ENCODE measurements at places on chromosomes 7 and 10.

DNA sequence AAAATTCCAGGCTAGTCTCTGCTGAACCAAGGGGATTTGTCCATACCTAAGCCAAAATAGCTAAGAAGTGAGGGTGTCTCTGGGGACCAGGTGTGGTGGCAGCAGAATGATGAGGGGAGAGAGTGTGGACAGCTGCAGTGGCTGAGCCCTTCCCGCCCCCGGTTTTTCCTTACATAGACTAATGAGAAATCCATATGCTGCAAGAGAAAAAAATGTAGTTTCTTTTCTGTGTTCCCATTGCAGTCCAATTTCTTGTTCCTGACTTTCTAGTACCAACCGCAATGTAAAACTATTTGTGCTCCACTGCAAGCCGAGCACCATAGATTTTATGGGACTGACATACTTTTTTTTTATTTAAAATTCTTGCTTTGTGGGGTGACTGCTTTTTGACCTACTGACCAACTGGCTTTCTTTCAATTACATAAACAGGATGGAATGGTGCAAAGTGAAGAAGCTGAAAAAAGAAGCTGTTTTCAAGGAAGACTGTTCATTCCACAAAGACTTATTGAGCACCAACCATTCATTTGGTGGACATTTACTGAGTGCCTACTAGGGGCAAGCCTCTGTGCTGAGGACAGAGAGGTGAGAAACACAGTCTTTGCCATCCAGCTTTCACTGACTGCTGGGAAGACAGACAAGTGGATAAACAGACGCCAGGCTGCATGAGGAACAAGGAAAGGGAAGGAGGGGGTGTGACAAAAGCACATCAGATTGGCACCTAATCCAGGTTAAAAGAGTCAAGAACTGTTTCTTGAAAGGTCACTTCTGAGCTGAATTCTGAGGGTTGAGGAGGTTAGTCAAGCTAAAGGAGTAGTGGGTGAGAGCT, 9.8 kb downstream of the CEP41 start:
- peak; percentile 87 for DNase-seq

DNA sequence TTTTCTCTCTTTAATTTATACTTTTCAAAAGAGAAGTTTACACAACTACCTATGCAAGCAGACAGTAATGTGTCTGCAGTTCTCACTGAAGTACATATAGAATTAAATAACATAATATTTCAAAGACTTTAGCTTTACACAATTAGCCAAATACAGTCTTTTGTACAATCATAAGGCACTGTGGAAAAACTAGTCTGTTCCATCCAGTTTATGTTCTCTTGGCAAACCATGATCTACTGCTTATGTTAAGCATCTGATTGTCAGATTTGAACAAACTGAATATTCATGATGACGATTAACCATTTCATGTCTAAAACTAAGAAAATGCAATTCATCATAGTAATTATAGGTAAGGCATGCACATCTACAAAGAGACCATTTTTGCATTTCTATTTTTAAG, 842 bp downstream of the SEMA3A start:
- no peak for DNase-seq

- DNase-seq = no peak
Observed at GRCh38 chr10:113995201-113995600, 48.5 kb upstream of the ADRB1 start.

GRCh38 chr10:4138146-4138721, 353.2 kb upstream of the KLF6 start:
- DNase-seq = no peak

- DNase-seq = no peak
Observed at GRCh38 chr10:52229291-52229931, 84.7 kb upstream of the DKK1 start.

DNA sequence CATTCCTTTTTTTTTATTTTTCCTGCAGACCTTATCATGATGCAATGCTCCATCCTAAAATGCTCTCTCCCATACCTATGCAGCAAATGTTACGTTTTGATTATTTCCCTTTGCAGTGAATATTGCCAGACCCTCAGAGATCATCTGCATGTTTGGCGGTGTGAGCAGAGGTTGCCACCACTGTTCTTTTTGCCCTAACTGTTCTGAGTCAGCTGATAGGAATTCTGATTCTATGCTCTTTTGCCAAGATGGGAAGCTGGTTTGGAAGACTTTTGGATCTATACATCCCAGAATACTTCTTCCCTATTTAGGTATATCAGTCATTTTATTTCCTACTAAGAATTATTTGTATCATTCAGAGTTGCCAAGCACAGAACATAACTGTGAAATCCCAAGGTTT, 130.5 kb downstream of the KLF6 start:
- no peak for DNase-seq

DNA sequence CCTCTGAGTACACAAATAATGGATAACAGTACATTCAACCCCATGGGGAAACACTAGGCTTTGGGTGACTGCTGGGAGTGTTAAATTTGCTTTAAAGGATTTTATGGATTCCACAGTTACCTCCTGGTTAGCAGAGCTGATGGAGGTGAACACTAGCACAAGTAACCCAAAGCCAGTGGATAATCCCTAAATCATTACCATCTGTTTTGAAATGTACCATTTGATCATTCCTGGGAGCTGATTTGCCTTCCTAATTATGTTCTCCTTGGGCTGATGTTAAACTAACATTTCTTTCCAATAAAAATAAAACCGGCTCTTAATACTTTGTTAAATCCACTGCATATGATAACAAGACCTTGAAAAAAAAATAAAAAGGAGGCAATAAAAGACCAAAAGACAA, 493.9 kb downstream of the PLXNA4 start:
- DNase-seq = peak; percentile 52

GRCh38 chr10:21721000-21721665, 187.1 kb downstream of the MLLT10 start:
- DNase-seq = no peak

DNA sequence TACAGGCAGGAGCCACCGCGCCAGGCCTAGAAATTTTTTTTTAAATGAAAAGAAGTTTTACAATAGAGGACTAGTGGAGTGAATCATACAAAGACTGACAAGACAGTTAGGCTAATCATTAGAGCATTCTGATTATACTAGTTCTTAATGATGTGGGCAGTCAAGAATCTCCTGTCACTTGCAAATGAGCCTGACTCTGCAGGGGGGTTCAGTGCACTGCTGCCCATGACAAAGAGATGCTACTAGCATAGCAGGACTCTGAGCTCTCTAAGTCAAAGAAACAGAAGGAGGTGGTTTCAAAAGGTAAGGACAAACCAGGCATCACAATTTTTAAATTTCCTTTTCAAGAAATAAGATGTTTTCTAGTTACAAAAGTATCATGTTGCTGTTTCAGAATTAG, 59.0 kb downstream of the CCDC6 start:
- DNase-seq = no peak

GRCh38 chr10:74432841-74433594, 282.0 kb downstream of the ADK start:
- DNase-seq = no peak

- no peak for DNase-seq
Observed at GRCh38 chr7:120876922-120877321, 19.0 kb upstream of the TSPAN12 start.

GRCh38 chr7:40455485-40455884, 320.7 kb downstream of the SUGCT start:
- DNase-seq = no peak

DNA sequence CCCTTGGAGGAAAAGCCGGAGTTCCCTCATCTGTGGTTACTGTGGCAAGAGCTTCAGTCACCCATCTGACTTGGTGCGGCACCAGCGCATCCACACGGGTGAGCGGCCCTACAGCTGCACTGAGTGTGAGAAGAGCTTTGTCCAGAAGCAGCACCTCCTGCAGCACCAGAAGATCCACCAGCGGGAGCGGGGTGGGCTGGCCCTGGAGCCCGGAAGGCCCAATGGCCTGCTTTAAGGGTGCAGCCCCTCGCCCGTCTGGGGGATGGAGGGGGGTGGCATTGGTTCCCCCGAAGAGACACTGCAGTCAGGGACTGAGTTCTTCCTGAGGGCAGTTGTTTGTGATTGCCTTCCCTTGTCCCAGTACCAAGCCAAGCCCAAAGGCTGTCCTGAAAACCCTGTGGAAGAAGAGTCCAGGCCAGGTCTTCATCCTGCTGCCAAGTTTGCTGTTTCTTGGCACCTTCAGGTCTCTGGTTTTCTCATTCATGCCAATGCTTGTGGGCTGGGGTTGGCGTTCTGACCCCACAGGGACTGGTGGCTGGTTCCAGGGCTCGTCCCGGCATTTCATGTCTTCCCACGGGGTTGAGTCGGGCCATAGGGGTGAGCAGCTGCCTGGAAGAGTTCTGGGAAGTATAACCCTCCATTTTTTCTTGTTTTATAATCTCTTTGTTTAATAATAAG, 7.7 kb upstream of the ZNF783 start:
- no peak for DNase-seq

DNA sequence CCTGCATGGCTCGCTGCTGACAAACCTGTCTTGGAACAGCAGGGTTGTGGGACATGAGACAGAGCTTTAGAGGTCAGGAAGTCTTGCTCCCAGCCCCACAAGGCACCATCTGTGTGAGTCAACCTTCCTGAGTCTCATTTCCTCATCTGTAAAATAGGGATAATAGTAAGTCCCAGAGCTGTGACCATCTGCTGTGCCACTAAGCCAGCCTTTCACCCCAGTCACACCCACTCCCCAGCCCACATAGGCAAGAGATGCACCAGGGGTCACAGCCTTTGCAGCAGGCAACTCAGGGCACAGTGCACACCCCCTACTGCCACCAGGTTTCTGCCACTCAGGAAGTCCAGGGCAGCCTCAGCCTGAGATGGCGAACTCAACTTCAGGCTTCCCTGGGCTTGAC, 29.4 kb upstream of the CDH23 start:
- DNase-seq = no peak

GRCh38 chr10:103479135-103479534, at the start of gene CALHM3:
Gene CALHM3, minus strand, starts transcription at chr10:103479240. Its CDS starts 208 bp downstream, at chr10:103479032.
- DNase-seq = no peak

DNA sequence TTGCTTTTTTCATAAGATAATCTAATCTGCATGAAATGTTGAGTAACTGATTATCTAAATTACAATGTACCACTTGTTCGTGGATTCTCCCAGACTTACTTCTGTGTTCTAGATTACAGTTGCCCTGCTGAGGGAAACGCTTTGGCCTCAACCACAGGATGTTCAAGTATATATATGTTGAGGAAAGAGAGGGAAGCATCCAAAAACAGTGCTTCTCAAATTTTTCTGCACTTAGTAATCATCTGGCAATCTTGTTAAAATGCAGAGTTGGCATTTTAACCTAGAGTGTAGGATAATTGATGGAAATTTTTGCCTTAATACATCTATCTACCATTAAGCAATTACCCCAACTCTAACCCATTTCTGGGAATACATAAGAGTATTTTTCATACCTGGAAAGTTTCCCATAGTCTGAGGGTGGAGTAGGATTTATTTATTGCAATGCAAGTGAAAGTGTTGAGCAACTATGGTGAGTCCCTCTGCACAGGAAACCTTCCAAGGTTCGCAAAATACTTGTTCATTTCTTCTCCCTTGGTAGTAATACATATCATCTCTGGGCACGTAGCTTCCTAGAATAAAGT, 59.6 kb upstream of the C1GALT1 start:
- DNase-seq = no peak

DNA sequence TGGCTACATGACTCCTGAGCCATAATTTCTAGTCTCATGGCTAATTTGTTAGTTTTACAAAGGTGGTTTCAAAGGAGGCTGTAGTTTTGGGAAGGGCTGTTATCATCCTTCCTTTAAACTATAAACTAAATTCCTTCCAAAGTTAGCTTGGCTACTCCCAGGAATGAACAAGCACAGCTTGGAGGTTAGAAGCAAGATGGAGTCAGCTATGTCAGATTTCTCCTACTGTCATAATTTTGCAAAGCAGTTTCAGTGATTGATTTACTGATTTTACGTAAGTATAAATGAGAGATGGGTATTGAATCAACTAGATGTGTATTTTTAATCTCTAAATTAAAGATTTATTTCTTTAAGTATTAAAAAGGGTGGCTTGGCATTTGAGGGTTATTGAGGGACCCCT, 79.9 kb downstream of the PHTF2 start:
- no peak for DNase-seq

DNA sequence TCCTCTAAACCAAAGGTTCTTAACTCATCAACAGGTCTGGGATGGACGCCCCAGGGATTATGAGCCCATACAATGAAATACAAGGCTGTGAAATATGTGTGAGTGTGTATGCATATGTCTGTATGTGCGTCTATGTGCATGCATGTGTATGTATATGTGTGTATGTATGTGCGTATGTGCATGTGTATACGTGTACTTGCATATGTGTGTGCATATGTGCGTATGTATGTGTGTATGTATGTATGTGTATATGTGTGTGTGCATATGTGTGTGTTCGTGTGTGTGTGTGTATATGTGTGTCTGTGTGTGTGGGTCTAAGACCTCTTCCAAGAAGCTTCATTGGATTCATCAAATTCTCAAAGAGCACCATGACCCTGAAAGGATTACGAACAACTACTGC, 112.3 kb downstream of the SFMBT2 start:
- no peak for DNase-seq

- no peak for DNase-seq
Observed at GRCh38 chr7:44121761-44122420, 1.5 kb downstream of the POLD2 start.

GRCh38 chr7:80649011-80649410, 10.6 kb downstream of the CD36 start:
- no peak for DNase-seq

DNA sequence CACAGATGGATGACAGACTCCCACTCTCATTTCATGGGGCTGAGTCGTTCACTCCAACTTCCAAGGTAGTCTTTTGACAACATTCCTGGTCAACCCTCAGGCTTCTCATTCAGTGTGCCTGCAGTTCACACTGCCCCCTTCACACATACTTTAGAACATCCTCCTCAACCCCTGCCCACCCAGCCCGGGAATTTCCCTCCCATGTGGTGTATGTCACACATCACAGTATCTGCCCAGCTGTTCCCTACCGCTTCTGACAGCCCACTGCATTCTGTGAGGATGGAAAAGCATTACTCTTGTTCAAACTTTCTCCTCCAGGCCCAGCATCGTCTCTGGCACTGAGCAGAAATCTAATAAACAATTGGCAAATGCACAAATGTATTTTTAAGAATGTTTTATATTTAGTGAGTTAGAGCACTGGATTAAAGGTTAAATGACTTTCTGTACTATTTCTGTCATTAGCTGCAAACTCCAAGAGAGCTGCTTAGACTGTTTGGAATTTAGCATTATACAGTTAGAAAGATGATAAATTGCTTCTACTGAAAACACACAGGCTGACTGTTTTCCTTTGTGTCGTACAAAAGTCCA, 110.4 kb downstream of the SFMBT2 start:
- no peak for DNase-seq

GRCh38 chr7:151237244-151238189, 5.2 kb downstream of the CHPF2 start:
- no peak for DNase-seq

GRCh38 chr7:149196705-149197171, 1.4 kb downstream of the ZNF282 start:
- no peak for DNase-seq

- no peak for DNase-seq
Observed at GRCh38 chr7:122901250-122901649, 15.0 kb upstream of the CADPS2 start.

- DNase-seq = no peak
Observed at GRCh38 chr10:114729103-114729659, 71.1 kb upstream of the ABLIM1 start.

Measured in NCI-H524 (cell line).